ENCODE measurements at places on chromosomes 1 and 21.

DNA sequence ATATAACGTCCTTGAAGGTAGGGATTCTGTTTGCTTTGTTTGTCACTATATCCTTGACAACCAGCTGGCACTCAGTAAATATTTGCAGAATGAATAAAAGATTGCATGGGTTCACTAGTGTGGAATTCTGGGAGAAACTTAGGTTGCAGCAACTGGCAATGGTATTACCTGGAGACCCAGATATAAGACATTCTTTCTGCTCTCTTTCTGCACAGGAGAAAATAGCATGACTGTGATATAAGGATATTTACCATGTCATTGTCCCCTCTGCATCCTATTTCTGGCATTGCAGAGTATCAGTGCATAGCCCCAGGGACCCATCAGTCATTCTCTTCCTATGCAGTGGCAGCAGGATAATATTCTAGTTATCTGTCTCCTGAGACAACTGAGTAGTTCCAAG is 308.9 kb upstream of the LRRC7 start:
- no peak for DNase-seq

DNA sequence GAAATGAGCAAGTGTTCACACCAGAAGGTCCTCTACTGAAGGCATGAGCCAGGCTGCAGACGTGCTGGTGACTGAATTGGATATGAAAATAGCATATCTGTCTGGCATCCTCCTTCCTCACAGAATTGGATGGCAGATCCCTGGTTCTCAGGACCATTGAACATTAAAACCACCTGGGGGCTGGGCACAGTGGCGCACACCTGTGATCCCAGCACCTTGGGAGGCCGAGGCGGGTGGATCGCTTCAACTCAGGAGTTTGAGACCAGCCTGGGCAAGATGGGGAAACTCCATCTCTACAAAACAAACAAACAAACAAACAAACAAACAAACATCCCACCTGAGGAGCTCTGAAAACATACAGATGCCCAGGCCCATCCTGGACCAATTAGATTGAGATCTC is 23.4 kb downstream of the TEX35 start:
- DNase-seq, result no peak

DNA sequence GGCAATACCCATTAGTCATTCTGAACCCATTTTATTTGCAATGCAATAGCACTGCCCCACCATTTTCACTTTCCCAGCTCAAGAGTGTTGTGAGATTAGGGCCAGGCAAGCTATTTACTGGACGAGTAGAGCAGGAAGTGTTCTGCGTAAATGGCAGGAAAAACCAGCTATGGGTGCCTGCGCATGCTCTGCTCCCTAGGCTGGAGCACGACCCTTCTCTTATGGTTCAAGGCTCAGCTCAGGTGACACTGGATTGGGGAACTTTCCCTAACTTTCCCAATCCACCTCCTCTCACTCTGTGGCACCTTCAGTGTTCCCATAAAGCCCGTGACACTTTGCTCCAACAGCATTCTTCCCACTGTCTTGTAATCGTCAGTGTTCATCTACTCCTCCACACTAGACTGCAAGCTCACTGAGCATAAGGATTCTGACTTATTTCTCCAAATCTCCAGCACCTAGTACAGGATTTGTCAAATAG is 3.6 kb upstream of the MAN1A2 start:
- DNase-seq, result no peak

DNA sequence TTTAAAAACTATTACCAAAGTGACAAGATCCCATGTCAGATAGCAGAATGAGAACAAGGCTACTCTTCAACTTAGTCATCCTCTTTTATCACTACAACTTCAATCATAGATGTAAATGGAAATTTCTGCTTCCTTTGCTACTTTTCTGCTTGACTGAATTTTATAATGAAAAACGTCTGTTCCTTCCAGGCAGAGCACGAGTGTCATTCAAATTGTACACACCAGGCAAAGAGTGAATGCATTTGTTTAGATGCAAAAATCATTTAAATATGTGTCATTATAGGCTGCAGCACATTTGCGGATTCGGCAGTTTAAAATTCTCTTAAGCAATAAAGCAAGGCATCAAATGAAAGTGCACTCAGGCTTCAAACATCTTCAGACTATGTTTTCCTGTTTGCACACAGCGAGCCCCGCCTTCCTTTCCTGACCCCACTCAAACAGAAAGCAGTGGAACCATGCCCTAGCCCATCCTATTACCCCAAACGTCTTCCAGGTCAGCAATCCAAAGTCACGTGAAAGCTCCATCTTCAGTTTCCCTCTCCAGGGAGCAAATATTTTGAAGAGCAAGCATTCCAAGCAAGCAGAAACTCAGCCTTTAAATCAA is 99.6 kb downstream of the APP start:
- DNase-seq, result no peak

DNA sequence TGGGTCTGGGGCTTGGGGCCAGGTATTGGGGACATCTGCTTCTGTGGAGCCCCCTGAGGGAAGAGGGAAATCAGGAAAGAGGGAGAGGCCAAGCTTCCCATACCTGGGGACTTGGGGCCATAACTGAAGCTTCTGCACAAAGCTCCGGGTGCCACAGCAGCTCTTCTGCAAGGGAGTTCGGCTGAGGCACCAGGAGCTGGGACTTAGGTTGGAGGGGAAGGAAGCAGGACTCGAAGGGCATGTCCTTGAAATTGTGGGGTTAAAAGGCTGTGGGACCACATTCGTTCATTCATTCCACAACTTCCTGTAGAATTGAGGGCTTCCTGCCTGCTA is 1.7 kb upstream of the EPS8L3 start:
- DNase-seq, result no peak

- DNase-seq, result no peak
Observed at GRCh38 chr1:35725596-35725995, 6.9 kb upstream of the C1orf216 start.

GRCh38 chr1:17212487-17213121 is 7.7 kb downstream of the PADI1 start:
- peak; percentile 32 for DNase-seq

- no peak for DNase-seq
Observed at GRCh38 chr1:31799196-31799894, 16.5 kb downstream of the SPOCD1 start.

- no peak for DNase-seq
Observed at GRCh38 chr1:244672946-244673682, 20.2 kb downstream of the DESI2 start.

GRCh38 chr1:235938709-235939479 is 72.2 kb upstream of the LYST start:
- no peak for DNase-seq

- DNase-seq, result no peak
Observed at GRCh38 chr21:21387916-21388315, 389.7 kb downstream of the NCAM2 start.

DNA sequence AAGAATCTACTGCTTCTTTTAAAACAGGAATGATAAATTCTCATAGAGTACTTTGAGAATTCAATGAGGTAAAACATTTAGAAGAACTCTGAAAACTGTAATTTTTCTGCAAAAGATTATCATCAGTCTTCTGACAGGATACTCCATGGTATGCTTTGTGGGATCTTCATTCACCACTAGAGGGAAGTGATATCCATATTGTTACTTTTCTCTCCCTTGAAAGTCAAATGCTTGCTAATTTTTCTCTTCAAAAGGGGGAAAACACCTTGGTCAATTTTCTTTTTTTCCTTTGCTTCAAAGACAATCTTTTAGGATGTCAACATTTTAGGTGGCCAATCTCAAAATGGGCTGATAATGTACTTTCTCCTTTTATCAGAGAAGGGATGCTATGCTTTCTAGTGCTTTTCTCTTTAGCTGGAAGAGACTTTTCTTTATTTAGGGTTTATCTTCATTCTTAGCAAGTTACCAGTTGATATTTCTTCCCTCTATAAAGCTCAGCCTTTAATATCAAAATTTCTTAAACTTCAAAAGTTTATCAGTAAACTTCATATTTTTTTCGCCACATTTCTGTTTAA is 95.5 kb downstream of the NEGR1 start:
- DNase-seq, result no peak

DNA sequence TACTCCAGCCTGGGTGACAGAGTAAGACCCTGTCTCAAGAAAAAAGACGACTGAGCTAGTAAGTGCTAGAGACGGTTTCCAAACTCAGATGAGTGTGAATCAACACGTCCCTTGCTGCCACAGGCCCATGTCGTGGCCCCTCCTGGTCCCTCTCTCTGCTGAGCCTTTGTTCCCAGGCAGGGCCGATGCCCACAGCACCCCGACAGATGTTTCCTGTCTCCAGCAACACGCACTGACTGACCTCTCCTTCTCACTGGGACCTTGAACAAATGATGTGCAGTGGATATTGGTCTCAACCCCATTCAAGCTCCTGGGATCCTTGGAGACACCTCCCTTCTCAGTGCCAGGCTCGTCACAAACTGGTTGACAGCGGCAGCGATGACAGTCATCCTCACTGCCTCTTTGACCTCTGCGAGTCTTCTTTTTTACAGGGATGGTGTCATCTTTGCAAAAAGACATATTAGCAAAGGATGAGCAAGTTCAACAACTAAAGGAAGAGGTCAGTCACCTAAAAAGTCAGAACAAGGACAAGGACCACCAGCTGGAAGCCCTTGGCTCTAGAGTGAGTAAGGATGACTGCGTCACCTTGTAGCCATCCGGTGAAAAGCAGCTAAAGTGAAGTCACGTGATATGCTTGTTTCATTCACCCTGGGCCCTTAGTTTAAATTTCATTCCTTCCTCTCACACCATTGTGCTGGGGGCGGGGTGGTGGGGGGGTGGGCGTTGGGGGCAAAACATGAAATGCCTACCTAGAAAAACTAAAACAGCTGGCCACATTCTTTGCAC is 65.8 kb downstream of the FHAD1 start:
- no peak for DNase-seq

DNA sequence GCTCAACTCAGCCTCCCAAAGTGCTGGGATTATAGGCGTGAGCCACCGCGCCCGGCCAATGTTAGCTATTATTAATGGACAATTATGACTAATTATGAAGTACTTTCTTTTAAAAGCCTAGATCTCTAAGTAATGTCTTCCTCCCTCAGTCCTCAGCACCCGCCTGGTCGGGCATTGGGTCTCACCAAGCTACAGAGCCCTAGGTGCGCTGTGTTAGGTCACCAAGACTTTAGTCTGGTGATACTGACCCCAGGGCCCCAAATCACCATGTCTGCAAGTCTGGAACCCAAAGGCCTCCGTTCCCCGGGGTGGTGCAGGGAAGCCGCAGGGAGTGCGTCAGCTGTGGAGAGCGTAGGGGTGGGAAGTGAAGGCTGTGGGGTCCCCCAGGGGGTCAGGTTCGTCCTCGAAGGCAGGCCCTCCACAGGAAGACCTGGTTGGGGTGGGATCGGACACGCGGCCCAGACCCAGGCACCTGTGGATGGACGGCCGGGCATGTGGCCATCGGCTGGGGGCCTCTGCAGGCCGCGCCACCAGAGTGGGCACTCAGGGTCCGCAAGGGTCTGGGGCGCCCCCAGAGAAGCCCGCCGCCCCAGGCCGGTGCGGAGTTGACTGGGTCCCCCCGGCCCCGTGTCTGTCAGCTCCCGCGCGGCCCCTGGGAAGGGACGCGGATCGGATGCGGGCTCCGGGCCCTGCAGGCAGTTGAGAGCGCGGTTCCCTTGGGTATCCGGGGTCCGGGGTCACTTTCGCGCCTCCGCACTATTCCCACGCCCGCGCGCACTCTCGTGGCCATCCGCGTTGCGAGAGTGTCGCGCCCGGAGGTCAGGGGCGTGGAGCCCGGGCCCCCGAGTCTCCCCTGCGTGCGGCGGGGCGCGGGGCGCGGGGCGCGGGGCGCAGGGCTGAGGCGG is 710 bp upstream of the PDXK start:
- DNase-seq, result no peak

DNA sequence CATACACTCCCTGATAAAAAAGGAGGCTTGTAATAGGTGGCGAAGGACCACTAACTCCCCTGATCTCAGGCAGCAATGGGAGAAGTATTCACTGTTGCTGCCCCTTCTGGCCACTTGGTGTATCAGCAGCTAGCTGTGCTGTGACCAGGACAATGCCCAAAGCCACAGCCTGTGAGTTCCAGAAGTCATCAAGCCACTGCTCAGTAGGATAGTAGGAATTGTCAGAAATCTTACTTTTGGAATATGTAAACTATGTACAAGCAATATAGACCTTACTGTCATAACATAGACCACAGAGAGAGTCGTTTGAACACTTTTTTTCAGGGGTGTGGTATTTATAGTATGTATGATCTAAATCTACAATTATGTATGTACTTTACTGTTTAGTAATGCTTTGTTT is 248.3 kb upstream of the CAMK1G start:
- DNase-seq, result no peak

DNA sequence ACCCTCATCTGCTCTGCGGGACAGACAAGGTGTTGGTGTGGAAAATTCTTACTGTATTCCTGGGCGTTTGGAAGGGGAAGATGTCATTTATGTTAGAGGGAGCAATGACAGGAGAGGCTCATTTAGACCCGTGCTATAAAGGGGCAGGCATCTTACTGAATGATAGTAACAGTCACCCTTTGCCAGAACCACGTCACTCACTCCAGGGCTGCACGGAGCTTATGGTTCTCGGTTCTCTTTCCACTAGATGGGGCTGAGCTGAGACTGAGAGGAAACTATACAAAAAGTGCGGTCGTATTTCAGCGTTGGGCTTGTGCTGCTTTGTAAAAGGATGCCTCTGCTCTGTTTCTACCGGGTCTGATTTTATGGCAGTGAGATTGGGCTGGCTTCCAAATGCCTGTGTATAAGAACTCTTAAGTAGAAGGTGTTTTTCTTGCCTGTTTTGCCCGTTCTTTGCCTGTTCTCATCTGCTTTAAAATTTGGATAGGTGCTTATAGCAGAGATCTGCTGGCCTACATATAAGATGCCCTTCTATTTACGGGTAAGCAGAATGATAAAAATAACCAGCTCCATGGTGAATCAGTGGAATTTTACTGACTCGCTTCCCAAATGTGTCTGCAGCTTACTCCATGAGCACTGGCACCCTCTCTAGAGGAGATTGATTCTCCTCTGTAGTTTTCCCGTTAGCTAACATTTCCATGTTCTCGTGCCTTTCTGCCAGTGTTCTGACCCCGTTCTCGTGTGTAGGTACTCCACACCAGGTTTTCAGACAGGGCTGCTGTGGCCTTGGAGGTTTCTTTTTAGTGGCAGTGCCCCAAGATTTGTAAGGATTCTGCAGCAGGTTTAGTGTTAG is 55.9 kb downstream of the MRPS6 start:
- peak; percentile 10 for DNase-seq

- no peak for DNase-seq
Observed at GRCh38 chr1:225517221-225517620, 89.4 kb upstream of the LBR start.

DNA sequence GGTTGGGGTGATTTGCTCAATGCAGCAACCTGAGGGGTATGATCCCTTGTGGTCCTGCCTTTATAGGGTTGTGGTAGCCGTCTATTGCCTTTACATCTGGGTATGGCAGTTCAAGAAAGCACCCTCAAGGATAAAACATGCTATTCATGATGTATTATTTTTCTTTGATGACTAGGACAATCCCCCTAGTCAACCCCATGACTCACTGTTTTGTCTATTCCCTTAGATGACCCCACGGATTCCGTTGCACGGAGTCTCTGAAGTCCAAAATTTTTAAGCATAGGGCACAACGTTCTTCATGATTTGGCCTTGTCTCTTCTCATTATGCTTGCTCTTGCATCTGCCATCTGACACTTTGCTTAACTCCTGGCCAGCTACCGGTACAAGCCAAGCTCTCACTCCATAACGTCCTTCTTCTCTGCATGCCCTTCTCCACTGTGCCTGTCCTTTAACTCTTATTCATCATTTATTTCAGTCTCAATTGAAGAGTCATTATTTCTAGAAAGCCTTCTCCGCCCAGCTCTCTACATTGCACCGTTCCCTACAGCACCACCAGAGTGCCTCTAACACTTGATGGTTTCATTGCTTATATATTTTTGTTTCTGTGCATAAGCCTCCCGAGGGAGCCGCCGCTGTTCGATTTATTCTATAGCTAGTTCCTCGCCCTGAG is 838 bp upstream of the DISP1 start:
- DNase-seq, result no peak

Data from stimulated activated CD4-positive, alpha-beta T cell treated with anti-CD3 and anti-CD28 coated beads, Interleukin-15, amount 100 ng/mL, for 1 hour (primary cell).